ENCODE measurements at places on chromosomes 4 and X. TPM values are rescaled to one million over a fixed set of nuclear protein-coding genes. Genes with fewer than 3 reads are reported as not detected.

DNA sequence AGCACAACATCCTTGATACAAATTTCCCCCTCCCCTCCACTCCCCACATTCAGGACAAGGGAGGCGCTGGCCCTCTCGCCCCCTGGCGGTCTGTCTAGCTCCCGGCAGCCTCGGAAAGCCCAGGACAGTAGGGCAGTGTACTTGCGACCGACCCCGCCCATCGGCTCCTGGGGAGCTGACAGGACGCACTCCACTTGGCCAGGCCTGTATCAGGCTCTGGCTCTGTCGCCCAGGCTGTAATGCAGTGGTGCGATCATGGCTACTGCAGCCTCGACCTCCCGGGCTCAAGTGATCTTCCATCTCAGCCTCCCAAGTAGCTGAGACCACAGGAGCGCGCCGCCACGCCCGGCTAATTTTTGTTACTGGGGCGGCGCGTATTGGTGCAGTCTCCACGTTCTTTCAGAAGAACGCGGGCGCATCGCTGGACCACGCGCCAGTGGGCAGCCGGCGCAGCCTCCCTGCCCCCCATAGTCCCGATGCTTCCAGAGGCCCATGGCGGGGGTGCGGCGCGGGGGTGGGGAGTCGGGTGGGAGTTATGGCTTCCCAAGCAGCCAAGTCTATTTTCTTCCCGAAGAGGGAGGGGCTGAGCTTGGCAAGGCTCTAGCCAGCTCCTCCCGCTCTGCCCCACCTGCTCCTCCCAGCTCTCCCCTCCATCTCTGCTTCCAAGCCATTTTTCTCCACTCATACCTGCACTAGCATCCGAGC is 7.8 kb upstream of the AKAP14 start:
- H3K27me3 ChIP-seq: no peaks in the 10 kb centered on the region
- peak; percentile 33 for DNase-seq
- H3K4me3 ChIP-seq: no peak overlapping the region
- H3K4me1 ChIP-seq: no peaks in the 10 kb centered on the region
- H3K36me3 ChIP-seq: no peaks in the 10 kb centered on the region

DNA sequence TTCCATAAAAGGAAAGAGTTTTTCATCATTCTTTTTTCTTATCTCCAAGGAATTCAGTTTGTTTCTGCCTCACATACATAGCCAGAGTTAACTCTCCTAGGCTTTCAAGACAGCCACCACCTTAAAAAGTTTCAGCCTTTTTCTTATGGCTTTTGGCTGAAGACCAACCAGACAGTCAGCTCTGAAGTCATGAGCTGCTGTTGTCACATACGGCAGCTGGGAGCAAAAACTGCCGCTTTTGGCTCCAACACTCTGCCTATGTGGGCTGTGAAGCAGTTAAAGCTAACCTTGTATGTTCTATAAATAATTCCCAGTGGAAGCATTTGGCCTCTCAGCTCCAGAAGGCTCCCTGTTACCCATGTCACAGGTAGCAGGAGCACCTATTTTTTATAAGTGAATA is 104.1 kb downstream of the KLHL4 start:
- no peaks in the 10 kb centered on the region for H3K36me3 ChIP-seq
- no peaks in the 10 kb centered on the region for H3K27me3 ChIP-seq
- no peak for DNase-seq
- no peaks in the 10 kb centered on the region for H3K4me1 ChIP-seq
- no peak overlapping the region for H3K27ac ChIP-seq

GRCh38 chrX:118633530-118633929 is 93.9 kb upstream of the IL13RA1 start:
- H3K27me3 ChIP-seq: peaks cover 8% of the 10 kb centered on the region
- H3K36me3 ChIP-seq: no peaks in the 10 kb centered on the region
- DNase-seq: no peak
- H3K27ac ChIP-seq: no peak overlapping the region
- H3K4me3 ChIP-seq: no peak overlapping the region

CHRDL1 gene
- 1.0 TPM for total RNA-seq

PLP1 gene
- total RNA-seq: 0.32 TPM

Data from pancreas (tissue), 10 donors.